ENCODE measurements at places on chromosomes 7 and 10.

- DNase-seq, result no peak
These were observed 591.6 kb downstream of the SDK1 start for GRCh38 chr7:3892686-3893085.

DNA sequence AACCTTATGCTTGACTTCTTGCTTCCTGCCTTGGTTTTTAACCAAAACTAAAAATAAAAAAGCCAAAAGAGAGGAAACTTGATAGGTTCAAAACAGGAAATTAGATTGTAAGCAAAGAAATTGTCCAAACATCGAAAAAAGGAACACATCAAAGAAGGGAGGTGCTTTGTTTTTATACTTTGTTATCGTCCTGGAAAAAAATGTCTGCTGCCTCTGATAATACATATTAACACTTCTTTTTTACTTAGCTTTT lies 286.6 kb upstream of the C7orf33 start:
- no peak for DNase-seq

- no peak for DNase-seq
These were observed 109.5 kb downstream of the PARD3 start for GRCh38 chr10:34705563-34705962.

- no peak for DNase-seq
These were observed 21.8 kb downstream of the SLC35G1 start for GRCh38 chr10:93915598-93915997.

DNA sequence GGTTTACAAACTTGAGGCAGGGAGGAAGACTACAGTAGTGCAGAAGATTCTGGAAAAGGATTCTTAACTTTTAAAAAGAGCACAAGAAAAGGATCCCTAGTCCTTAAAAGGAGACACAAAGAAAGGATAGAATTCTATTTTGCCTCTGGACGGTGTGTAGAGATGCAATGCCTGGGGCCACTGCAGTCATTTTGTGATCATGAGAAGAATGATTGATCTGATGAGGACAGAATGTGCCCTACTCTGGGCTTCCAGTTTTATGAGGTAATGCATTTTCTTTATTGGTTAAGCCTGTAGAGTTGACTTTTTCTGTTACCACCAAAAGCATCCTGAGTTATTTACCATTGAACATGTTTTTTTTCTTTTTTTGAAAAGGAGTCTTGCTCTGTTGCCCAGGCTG lies 28.3 kb upstream of the UCMA start:
- no peak for DNase-seq

- no peak for DNase-seq
These were observed 11.1 kb downstream of the H2BK1 start for GRCh38 chr7:151198945-151199848.

DNA sequence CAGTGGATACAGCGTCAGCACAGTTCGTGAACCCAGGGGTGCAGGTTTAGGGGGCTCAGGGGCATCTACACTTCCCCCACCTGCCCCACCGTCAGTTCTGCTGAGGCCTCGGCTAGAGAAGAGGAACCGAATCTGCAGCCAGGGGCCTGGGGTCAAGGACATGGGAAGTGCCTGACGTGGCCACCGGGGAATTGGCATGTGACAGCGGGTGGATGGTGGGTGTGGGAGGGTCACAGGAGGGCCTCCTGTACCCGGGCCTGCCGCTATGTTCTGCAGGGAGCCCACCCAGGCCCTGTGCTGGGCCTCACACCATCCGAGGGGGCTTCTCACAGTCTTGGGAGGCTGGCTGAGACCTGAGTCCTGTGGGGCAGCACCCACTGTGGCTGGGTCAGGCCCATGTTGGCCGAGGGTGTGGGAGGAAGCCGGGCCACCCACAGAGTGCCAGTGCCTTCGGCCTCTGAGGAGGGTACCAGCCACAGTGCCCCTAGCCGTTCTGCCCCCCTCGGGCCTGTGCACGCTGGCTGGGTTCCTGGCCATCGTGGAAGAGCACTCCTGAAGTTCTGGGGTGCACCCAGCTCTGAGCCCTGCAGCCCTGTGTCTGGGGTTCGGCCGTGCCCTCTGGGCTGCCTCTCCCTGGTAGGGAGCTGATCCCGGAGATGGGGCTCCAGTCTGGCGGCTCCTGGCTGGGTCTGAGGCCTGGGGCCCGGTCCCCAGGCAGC lies 5.9 kb downstream of the TTYH3 start:
- DNase-seq, result no peak

DNA sequence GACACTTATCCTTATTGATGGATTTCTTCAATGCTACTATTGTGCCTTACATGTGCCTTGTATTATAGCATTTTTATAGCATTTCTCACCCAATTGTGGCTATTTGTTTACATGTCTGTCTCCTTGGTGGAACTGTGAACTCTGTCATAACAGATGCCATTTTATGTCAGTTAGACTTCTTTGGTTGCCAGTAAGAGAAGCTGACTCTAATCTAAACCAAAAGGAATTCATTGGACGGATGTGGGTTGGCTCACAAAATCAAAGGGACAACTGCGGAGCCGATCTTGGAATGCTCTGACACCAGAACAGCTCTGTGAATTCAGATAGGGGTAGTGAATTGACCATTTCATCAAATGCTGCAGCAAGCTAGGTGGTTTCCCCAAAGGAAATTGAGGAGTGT lies 15.0 kb downstream of the GARIN1A start:
- no peak for DNase-seq

DNA sequence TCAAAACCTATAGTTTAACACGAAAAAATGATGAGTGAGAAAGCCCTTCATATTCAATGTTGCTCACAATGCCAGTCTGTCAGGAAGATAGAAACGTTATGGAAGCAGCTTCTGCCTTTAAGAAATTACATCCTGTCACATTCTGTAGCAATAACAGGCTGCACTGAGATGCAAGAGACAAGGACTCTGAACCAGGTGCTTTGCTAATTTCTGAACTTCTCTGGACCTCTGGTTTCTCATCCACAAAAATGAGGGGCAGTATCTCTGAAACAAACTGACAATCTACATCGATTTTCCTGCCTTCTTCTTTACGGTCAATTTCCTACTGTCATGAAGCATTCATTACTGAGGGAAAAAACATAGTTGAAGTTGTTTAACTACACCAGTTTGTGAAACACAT lies 234.0 kb downstream of the SNX13 start:
- no peak for DNase-seq

- no peak for DNase-seq
These were observed 229.4 kb downstream of the SFMBT2 start for GRCh38 chr10:7181420-7181819.

GRCh38 chr7:50962962-50963374 lies 180.3 kb upstream of the GRB10 start:
- DNase-seq, result no peak
